ENCODE measurements at places on chromosomes 11 and 22.

GRCh38 chr11:121048464-121049233 is 24.7 kb downstream of the TBCEL start:
- DNase-seq, result no peak

DNA sequence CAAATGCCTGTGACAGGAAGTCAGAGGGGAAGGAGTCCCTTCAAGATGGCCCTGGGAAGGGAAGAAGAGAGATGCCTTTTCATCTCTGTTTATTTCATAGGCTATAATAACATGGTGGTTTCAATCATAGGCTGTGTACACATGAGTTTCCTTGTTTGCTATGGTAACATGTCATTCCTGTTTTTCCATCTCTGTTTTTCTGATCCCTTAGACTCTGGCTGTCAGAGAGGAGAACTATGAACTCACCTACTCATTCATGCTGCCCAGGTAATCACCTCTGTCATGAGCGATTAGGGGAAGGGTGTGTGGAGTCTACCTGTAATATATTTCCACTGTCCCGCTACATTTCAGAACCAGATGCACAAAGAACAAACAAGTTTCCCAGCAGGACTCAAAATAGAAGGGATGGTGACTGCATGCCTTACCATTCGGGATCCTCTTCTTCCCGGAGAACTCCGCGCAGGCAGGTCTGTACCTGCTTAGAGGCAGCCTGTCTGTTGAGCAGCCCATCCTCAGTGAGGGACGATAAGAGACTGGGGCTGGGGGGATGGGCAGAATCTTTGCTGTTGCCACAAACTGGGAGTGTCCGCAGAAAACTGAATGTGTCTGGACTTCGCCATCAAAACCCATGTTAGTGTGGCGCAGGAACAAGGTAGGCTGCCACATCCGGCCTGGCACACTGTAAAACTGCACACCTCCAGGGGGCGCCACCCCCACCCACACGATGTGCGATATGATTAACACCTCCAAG is 7.1 kb upstream of the PEX26 start:
- no peak for DNase-seq

- no peak for DNase-seq
Measured at GRCh38 chr22:48513446-48513845, 1314.2 kb downstream of the BRD1 start.

GRCh38 chr11:112172362-112172994 is 2.8 kb upstream of the BCO2 start:
- no peak for DNase-seq

DNA sequence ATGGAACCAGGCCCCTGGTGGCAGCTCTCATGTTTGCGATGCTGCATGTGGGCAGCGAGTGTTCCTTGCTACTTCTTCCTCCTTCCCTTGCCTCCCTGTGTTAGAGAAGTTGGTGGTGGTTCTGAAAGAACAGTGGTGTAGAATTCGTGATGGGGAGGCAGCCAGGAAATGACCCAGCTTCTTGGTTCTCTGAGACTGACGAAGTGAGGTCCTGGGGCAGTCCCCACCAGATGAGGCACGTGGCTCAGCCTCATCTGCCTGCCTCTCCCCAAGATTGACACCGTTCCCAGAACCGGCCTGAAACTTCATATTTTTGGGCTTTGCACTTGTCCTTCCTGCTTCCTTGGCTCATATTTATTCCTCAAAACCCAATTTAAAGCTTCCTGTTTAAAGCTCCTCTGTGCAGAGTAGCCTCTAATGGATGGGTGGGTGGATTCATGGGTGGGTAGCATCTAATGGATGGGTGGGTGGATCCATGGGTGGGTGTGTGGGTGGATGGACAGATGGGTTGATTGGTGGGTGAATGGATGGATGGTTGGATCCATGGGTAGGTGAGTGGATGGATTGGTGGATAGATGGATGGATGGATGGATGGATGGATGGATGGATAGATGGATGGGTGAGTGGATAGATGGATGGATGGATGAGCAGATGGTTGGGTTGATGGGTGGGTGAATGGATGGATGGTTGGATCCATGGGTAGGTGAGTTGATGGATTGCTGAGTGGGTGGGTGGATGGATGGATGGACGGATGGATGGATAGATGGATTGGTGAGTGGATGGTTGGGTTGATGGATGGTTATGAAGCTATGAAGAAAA is 77.3 kb upstream of the ATXN10 start:
- no peak for DNase-seq

DNA sequence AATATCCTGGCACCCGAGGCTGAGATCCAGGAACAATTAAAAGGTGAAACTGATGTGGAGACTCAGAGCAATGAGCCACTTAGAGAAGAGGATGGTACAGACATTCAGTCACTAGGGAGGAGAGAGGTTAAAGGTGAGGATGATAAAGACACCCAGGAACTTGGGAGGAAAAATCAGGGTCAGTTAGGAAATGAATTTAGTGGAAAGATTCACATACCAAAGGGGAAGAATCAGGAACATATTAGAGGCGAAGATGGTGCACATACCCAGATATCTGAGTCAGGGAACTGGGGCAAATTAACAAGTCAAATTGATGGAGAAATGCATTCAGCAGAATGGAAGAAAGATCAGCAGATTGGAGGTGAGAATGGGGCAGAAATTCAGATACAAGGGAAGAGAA is 4.1 kb upstream of the MEI1 start:
- no peak for DNase-seq

DNA sequence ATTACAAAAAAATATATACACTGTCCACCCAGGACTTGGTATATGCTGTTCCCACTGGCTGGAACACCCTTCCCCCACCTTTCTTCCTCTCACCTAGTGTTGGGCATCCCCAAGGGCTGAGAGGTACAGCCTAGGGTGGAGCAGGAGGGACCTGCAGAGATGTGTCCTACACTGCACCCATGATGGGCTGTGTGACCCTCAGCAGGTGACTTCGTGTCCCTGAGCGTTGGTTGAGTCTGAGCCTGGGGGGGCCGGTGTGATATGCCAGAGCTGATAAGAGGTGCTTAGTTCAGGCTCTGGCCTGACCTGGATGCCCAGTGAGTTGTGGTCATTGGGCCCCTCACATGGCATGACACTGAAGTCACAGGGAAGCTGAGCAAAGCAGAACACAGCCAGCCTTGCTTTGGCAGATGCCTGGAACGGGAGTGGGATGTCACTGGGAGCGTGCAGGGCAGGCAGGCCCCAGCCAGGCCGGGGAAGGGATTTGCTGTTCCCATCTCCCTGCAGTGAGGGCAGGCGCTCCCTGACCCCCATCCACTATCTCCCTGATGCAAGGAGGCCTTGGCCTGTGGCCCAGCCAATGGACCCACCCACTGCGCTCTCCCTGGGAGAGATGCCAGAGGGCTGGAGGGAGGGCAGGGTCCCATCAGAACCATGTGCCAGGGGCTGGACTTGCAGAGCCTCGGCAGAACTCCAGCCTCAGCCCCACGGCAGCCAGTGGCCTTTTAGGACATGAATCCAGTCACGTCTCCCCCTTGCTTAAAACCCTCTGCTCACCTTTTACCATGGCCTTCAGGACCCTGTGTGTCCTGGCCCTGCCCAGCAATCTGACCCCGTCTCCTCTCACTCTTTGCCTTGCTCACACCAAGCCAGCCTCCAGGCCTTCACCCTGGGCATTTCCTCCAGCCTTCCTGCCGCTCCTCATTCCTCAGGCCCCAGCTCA is 138.9 kb downstream of the MN1 start:
- no peak for DNase-seq

- DNase-seq, result no peak
Measured at GRCh38 chr22:37843741-37844089, 419 bp downstream of the ANKRD54 start.

GRCh38 chr22:22479999-22480532 is 28.5 kb downstream of the ZNF280B start:
- DNase-seq, result no peak

All from C1 segment of cervical spinal cord (tissue), 14 donors.